Glutamatergic neuron (in vitro differentiated cells): ENCODE measurements at places on chromosomes 1 and 21. TPM values are rescaled to one million over a fixed set of nuclear protein-coding genes. Genes with fewer than 3 reads are reported as not detected.

RPTN gene
- total RNA-seq: not detected

CTH gene
- 7.3 TPM for total RNA-seq

AGT gene
- 6.3 TPM for total RNA-seq

LCE6A gene
- not detected for total RNA-seq

TLCD4 gene
- total RNA-seq: 0.10 TPM

S100A4 gene
- 4.7 TPM for total RNA-seq

FLG2 gene
- not detected for total RNA-seq

DNA sequence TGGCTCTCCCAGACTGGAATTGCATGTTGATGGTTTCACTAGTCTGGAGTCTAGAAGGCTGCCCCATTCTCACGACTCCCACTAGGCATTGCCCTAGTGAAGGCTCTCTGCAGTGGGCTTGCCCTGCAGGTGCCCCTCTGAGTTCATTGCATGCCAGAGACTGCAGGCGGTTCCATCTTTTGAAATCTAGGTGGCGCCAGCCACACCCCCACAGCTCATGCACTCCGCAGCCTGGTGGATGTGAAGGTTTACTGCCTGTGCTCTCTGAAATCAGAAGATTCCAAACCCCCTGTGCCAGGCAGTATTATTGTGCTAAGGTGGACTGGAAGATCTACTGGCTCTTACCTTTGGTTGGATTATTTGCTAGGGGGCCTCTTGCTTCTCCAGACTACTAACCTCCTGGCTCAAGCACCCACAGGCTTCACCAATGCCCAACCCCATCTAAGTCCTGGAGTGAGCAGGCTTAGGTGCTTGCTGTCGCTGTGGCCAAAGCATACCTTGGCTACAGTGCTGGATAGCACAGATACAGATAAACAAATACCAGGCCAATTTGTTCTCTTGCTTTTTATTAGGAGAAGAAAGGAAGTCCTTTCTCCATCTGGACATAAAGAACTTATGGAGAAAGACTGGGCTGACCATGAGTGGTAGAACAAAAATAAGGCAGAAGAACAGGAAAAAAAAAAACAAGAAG lies 83.5 kb upstream of the SIM2 start:
- no peak for DNase-seq

DNA sequence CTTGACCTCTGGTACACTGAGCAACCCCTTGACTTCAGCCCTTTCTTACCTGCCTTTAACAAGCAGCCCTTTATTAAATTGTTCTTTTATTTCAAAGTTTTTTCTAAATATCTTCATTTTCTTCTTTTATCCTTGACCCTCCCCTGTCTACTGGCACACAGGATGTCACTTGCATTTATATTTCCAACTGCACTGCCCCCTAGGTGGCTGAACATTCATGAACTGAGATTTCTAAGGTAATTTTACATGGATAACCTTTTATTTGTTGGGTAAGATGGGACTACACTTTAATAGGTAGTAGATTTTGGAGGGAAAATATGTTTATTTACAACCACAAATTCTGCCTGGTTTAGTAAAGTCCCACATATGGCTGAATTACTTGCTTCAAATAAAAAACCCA lies 190.0 kb downstream of the ATP6V1G3 start:
- DNase-seq: no peak

DNA sequence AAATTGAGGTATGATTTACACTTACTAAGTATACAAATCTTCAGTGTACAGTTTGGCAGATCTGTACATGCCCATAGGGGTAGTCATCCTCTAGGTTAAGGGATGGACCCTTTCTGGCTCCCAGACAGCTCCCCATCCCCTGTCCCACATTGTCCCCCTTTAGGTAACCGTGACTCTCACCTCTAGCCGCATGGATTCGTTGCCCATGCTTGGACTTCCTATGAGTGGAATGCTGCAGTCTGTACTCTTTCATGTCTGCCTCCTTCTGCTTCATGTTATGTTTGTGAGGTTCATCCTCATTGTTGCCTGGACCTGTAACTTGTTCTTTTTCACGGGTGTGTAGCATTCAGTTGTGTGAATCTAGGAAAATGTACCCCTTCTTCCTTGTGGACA lies 20.3 kb downstream of the SLC37A1 start:
- DNase-seq: no peak

- DNase-seq: no peak
These were observed 135.8 kb upstream of the PBX1 start for GRCh38 chr1:164423136-164423535.

DNA sequence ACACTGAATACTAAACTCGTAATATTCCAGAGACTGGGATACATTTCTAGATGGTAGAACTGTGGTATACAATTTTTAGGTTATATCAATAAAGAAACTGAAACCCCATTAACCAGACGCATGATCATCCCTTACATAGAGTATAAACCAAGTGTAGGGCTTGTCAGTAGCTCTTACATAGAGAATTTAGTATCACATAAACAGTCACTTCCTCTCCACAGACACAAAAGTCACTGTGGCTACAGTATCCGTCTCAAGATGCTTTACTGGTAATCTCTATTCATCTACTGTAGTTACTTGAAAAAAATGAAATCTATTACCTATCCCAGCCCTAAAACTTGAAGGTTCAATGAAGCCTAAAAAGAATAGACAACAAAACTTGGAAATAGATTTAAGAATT lies 252.3 kb upstream of the TMPRSS15 start:
- DNase-seq: no peak

DNA sequence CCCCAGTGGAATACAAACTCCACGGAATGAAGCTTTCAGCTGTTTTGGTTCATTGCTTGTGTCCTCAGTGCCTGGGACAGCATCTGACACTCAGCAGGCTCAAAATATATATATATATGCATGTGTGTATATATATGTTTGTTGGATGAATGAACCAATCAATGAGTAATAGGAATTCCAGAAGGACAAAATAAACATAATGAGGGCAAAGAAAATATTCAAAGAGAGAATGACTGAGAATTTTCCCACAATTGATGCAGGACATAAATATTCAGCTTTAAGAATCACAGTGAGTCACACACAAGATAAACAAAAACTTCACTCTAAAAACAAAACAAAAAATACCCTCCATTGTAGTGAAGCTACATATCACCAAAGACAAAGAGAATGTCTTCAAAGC lies 64.0 kb downstream of the CHD5 start:
- no peak for DNase-seq

DNA sequence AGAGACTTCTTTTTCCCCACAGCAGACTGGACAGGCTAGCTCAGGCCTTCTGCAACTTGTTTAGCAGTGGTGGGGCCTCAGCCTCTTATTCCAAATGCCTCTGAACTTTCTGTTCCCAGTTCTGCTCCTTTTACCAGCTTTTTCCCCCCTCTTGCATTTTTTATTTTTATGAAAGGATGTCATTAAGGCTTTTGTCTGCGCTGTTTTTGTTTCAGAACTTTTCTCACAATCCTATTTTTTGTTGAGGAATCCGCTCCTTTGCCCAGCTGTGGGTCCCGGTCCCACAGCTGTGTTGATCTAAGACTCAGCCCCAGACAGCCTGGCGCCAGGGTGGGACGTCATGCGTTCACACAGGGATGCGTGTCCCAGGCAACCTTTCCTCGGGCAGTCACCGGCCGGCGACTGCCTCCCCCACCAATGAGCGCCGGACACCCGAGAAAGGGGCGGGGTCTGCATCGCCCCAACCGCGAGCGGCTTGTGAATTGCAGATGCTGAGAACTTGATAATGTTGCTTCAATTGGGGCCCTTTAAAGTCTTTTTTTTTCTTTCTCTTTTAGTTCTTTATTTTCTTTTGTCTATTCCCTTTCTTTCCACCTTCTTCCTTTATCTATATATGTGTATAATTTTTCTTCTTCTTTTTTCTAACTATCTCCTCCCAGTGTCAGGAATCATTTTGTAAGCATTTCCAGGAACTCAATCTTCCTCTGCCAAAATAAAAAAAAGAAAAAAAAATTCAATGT lies 3.0 kb upstream of the ID3 start:
- peak; percentile 85 for DNase-seq

DNA sequence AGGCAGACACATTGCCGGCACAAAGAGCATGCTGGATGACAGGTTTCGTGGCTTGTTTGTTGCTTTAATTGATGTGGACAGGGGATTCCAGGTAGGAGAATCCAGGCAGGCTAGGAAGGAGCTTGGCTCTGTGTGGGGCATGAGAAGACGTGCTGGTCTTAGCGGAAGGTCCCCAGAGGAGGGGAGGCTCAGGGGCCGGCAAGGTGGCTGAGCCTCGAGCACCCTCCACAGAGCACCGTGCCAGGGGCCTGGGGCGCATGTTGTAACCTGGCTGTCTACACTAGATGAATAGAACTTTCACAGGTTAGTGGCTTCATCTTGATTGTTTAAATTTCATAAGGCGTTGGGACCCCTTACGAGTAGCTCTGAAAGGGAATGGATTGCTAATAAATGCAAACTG lies 223.1 kb downstream of the CAMTA1 start:
- no peak for DNase-seq

DNA sequence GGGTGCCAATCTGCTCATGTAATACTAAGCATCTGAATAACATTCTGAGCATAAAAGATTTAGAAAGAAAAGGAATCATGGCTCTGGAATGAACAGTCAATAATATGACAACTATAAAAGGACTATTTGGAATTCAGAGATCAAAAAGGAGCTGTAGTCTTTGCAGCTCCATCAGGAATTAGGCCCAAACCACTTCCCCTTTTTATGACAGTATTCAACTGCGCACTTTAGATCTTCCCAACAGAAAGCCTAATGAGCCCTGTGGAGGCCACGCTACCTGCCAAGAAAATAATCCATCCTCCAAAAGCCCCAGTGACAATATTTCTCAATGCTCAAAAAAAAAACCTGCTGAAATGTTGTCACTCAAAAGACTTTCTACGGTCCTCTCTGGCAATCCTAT lies 163.2 kb downstream of the SNX7 start:
- no peak for DNase-seq

- DNase-seq: peak; percentile 18
These were observed 76.5 kb upstream of the BTG3 start for GRCh38 chr21:17688912-17689874.

DNA sequence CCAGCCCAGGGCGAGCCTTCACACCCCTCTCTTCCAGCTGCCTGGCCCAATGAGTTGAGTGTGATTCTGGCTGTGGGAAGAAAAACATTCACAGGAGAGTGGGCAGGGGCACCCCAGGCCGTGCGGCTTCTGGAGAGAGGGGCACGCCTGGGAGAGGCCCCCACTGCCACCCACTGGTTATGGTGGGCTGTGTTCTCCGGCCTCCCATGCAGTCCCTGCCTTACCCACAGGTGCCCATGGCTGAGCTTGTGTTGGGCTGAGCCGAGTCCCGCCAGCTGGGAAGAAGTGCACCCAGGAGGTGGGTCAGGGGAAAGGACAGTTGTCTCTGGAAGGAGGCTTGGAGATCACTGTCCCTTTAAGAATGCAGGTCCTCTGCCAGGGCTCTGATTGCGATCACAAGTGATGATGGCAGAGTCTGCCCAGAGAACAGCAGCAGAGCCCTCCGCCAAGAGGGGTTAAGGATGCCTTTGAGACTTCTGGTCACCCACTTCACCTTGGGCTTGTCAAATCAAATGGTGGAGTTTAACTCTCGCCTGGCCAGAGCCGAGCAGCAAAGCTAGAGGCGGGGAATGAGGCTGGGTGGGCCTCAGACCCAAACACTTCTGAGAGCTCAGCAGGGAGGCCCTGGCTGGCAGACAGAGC lies 124.7 kb upstream of the ARHGEF16 start:
- no peak for DNase-seq

DNA sequence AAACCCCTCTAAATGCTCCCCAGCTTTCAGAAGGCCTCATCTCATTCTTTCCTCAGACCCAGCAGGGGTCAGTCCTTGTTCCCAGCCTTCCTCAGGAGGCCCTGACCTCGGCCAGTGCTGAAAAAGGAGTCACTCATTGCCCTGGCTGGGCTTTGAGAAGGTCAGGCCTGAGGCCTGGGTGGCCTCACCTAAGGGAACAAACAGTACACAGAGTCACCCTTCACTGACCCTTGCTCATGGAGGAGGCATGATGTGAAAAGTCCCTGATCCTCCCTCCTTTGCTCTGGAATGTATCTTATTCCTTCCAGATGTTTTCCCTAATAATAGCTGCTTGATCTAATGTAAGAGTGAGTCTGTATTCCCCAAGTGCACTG lies 117.7 kb upstream of the SLC44A3 start:
- DNase-seq: no peak

- DNase-seq: no peak
These were observed 53.6 kb upstream of the ASB17 start for GRCh38 chr1:75985827-75986226.

DNA sequence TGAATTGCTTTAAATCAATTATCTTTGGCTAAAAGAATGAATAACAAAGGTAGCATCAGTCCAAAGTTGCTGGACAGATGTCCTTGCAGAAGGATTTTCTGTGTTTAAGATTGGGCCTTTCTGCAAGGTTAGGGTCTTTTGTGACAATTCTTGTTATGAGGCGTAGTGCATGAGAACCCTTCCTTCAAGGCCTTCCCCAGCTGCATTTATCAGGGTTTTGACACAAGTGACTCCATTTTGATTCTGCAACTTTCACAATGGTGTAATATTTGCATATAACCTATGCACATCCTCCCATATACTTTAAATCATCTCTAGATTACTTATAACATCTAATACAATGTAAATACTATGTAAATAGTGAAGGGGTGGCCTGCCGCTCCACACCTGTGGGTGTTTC lies 1.1 kb upstream of the SETD4 start:
- no peak for DNase-seq

- DNase-seq: peak; percentile 52
These were observed at the start of gene ANKRD65 for GRCh38 chr1:1421147-1421906. TSS of gene ANKRD65 (minus strand) at chr1:1421276. CDS start at chr1:1421005, 271 bp downstream.
